Stimulated activated memory B cell treated with anti-CD40 and anti-IgM and Interleukin-4, amounts not matched to agents 10 μg/mL and 1 μg/mL and 100 μg/mL, for 72 hours (primary cell): ENCODE measurements at places on chromosomes 13 and 19.
A peak's percentile ranks its signal among the peaks of the same experiment; 100 is the strongest.

DNA sequence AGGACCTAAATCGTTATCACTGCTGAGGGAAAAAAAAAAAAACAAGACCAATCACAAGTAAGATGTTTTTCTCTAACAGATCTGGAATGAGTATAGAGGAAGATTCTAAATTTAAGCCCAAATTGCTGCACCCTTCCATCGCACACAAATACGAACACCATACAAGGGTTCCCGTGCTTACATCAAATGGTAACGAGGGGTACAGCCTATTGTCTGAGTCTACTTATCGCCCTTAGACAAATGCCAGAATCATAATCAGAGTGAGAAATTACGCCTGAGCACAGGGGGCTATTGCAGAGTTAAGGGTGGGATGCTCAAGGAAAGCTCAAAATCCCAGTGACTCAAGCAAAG lies 603 bp downstream of the ZC3H13 start:
- ATAC-seq = peak; percentile 1

DNA sequence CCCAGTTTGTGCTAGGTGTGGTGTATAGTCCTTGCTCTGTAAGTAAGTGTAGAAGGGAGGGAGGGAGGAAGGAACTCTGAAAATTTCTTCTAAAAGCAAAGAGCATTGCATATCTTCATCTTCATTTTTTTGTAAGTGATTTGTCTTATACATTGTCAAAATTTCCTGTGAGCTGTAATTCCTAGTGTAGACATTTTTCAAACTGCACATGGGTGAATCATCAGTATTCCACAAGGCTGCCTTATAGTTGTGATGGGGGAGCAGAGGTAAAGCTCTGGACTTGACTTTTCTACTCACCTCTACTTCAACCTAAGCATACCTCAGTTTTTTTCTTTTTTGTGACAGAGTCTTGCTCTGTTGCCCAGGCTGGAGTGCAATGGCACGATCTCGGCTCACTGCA lies 86.9 kb downstream of the CDK8 start:
- no peak for ATAC-seq

DNA sequence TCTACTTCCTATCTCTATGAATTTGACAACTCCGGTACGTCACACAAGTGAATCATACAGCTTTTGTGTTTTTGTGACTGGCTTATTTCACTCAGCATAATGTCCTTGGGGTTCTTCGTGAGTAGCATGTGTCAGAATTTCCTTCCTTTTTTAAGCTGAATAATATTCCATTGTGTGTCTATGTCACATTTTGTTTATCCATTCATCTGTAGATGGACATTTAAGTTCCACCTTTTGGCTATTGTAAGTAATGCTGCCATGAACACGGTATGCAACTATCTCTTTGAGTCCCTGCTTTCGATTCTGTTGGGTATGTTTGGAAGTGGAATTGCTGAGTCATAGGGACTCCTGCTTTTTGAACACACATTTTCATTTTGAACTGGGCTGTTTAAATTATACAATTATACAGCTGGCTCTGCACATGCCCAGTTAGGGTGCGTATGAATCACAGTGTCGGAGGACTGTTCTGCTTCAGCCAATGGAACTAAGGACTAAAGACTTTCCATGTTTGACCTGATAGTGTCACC lies 43.0 kb upstream of the C13orf42 start:
- ATAC-seq = no peak

DNA sequence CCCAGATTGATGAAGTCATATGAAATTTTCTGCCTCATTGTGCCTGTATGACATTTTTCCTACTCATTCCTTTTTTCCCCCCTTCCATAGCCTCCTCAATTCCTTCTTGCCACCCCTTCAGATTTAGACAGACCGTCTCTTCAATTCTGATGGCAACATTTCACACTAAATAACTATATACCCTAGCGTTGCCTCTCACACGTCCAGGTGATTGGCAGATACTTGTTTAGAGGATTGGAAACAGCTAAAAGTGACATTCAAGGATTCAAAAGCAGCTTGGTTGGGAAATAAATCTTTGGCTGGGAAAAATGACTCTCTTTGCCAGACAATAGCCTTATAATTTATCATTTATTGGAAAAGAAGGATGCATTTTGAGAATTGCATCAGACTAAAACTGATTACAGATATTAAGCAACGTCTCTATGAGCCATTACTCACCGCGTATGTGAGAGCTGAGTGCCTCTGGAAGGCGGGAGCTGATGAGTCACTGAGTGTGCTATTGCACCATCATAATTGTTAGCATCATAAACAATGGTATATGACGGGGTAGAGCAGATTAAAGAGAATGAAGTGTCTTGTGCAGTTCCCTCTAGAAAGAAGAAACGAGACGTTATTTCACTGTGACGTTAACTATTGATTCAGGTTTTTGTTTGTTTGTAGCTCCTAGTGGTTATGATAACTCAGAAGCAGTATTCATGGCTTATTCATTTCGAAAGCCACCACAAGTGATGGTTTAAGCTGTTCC lies 61.1 kb upstream of the FAM216B start:
- no peak for ATAC-seq

GRCh38 chr13:38735665-38736440 lies 49.0 kb downstream of the FREM2 start:
- no peak for ATAC-seq

GRCh38 chr19:14410091-14411051 lies 8.8 kb downstream of the DDX39A start:
- ATAC-seq = peak; percentile 21

GRCh38 chr19:21491146-21491545 lies 14.3 kb upstream of the ZNF429 start:
- ATAC-seq = no peak

DNA sequence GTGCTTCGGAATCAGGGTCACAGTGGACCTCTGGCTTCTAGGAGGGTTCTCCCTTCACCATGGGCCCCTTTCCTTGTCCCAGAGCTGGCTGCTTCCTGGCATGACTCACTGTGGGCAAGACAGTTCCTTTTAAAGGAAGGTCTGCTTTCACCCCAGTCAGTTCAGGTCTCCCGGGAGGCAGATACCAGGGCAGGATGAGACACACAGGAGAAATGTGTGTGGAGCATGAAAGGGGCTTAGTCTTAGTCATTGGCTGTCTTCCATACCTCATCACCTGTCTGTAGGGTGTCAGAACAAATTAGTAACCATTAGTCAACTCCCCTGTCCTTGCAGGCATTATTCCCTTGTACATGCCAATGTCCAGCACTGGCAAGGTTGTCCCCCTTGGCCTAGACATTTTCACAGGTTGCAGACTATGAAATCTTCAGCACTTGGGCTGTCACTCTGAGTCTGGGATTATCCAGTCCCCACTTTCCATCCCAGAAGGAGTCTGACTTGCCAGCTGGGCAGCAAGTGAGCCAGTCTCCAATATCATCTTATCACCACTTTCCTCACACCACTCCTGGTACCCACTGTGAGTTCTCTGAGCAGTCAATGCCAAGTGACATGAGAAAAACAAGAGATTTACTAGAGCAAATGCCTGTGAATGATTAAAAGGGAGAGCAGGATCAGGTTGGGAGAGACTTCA lies 76.8 kb upstream of the MEDAG start:
- ATAC-seq = no peak

- ATAC-seq = peak; percentile 98
Measured at GRCh38 chr19:7658219-7658686, 10.6 kb upstream of the RETN start.

DNA sequence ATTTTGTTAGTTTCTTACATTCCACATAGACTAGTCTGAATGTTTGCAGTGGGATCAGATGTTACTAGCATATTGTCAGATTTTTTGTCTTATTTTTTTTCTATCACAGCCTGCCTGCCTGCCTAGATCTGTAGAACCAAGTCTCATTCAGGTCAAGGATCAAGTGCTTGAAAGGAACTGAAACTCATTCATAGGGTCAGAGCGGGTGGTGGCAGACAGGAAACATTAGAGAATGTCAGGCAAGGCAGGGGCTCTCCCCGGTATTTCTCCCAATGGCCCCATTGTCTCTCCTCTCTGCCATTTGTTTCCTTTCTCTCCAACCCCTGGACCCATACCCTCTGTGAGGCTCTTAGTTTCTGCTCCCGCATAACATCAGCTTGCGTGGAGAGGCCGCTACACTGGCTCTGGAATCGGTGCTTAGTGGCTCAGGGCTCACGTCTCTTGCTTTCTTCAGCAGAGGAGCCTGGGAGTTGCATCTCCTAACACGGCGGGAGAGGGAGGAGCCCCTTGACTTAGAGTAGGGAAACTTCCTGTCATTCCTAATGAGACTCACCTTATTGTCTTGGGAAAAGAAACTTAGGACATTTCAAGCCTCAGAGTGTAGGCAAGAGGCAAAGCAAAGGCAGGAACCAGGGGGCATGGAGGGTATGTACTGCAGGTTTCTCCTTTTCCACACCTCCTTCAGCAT lies 35.6 kb upstream of the SPATA13 start:
- peak; percentile 92 for ATAC-seq

DNA sequence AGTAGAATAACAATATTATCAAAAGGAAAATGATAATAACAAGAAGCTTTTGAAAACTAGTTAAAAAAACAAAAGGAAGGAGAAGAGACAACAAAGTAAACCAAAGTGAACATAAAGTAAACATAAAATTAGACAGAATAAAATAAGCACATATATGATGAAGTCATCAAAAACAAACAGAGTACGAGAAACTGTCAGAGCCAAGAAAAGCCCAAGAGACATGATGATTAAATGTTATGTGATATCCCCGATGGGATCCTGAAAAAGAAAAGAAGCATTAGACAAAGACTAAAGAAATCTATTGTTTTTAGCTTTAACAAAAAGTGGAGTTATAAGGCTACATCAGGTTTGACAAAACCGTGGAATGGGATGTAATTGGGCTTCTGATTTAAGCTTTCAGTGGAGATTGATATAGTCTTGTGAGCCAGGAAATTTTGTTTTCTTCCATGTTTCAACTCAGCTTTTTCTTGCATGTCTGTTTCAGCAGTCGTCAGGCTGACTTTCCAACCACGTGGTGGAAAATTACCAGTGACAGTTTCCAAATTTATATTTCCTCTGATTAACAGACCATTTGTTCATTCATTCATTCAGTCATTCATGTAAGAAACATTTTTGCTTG lies 64.9 kb downstream of the KL start:
- ATAC-seq = no peak

- no peak for ATAC-seq
Measured at GRCh38 chr13:24087605-24088225, 72.8 kb upstream of the SPATA13 start.

GRCh38 chr13:98629055-98629454 lies 52.1 kb upstream of the STK24 start:
- ATAC-seq = no peak

GRCh38 chr13:113973218-113974164 lies at the start of gene C13orf46:
Gene C13orf46 (minus strand): TSS chr13:113974076. CDS start chr13:113973997, 79 bp downstream.
- no peak for ATAC-seq
